ENCODE measurements at places on chromosomes 3 and 15.

DNA sequence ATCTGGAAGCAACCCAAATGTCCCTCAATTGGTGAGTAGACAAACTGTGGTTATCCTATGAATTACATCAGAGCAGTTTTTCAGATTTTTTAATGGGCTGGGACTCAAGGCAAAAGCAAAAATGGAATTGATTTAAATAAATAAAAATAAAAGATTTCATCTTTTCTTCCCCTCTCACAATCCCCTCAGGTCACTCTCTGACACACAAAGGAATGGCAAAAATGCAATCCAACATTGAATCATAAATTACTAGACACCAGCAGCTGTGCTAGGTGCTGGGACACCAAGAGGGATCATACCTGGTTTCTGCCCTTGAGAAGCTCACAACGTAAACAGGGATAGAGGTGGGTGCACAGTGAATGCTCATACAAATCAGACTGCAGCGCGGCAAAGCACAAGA lies 58.8 kb downstream of the CPN2 start:
- no peak for DNase-seq

- no peak for DNase-seq
Measured at GRCh38 chr3:61893840-61894566, 332.6 kb downstream of the PTPRG start.

DNA sequence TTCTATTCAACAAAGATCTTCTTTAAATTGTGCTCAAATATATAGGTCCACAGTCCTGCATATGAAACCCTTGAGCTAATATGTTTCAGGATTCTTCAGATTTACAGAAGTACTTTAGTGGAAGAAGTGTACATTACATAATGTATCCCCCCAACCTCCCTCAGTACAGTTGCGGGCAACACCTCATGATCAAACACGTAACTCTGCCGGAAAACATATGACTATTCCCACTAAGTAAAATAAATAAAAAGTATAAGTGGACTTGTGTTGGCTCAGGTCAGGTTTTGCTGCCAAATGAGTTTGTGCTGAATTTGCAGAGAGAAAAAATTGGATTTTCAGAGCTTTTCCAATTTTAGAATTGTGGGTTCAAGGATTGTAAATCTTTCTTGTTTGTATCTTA lies 267.6 kb upstream of the MDFIC2 start:
- DNase-seq = no peak

GRCh38 chr3:58003093-58003492 lies 5.1 kb upstream of the FLNB start:
- no peak for DNase-seq

- DNase-seq = no peak
Measured at GRCh38 chr3:20401253-20401652, 215.2 kb upstream of the SGO1 start.

- DNase-seq = no peak
Measured at GRCh38 chr15:87943626-87944025, 312.9 kb downstream of the NTRK3 start.

GRCh38 chr3:28399206-28399605 lies 50.6 kb upstream of the AZI2 start:
- no peak for DNase-seq

GRCh38 chr3:61053781-61054496 lies 197.3 kb downstream of the FHIT start:
- DNase-seq = no peak

All from stimulated activated CD8-positive, alpha-beta memory T cell treated with anti-CD3 and anti-CD28 coated beads, Interleukin-2, amount 100 ng/mL, for 48 hours (primary cell).